ENCODE measurements at places on chromosomes 2 and 18.

DNA sequence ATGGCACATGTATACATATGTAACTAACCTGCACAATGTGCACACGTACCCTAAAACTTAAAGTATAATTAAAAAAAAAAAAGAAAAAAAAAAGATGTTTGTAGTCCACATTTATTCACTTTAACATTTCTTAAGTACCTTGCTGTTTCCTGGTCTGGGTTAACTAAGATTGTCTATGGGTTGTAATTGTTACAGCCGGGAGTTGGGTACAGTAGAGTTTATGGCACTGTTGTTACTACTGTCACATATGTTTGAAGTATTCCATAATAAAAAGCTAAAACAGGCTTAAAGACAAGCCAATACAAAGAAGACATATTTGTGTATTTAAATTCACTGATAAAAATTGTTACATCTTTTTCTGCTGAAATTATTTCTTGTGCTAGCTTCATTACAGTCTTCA is 36.2 kb downstream of the GCC2 start:
- no peak for DNase-seq

GRCh38 chr2:158079672-158080071 is 22.0 kb upstream of the UPP2 start:
- DNase-seq = no peak

DNA sequence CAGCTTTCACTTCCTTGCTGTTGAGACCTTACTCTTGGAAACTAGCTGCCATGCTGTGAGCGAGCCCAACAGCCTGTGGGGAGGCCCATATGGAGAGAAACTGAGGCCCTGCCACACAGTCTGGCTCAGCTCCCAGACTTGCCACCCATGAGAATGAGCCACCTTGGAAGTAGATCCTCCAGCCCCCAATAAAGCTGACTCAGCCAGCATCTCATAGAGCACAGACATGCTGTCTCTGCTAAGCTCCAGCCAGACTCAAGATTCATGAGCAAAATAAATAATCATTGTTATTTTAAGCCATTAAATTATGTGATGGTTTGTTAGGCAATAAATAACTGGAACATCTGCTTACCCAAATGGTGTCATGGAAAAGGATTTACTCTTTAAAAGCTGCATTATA is 53.6 kb upstream of the DDX18 start:
- DNase-seq = no peak

DNA sequence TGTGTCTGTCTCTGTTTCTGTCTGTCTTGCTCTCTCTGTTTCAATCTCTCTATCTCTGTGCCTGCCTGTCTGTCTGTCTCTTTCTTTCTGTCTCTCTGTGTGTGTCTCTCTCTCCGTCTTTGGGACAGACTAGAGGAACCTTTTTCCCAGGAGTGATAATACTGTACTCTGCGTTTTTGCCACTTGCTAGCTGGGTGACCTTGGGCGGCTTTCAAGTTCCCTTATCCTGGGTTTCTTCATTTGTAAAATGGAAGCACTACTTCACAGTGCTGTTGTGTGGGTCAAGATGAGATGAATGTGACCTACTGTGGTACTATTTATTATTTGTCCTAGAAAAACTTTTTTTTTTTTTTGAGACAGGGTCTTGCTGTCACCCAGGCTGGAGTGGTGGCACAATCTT is 42.4 kb downstream of the HPCAL1 start:
- DNase-seq = no peak

DNA sequence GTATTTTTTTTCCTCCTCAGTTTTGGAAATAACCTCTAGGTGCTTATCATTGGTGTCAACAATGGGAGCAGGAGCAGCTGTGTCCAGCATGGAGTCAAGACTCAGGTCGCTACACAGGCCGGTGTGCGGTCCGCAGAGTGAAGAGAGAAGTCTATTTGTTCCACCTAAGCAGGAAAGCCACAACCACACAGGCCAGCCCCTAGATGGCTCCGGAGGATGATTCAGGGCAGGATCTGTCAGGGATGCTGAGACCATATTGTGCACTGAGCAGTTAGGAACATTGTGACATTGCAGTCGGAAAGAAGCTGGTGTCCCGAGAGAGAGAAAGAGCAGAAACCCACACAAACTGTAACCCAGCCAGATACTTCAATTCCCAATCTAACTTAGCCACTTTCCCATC is 136.9 kb downstream of the GAREM1 start:
- no peak for DNase-seq

All from stimulated activated CD4-positive, alpha-beta T cell treated with anti-CD3 and anti-CD28 coated beads, Interleukin-12 subunit alpha, Interleukin-12 subunit beta, amount 100 ng/mL, for 48 hours (primary cell).